Stimulated activated CD8-positive, alpha-beta memory T cell treated with anti-CD3 and anti-CD28 coated beads, Interleukin-2, amount 100 ng/mL, for 1 hour (primary cell): ENCODE measurements at places on chromosomes 4 and X.

DNA sequence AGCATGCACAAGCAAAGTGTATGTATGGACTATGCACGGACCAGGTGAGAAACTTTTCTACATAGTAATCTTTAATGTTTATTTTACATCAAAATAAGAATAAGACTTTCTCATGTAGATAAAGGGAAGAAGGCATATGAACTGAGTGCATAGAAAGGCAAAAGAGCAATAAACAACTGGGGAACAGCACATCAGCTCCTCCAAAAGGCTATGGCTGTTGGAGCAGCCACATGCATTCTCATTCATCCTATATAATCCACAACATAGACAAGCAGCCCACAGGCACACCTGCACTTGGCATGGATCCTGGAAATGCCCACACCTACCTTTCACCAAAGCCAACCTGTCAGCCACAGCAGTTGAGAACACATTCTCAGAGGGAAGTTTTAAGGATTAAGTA is 586.9 kb upstream of the INTU start:
- DNase-seq, result no peak

DNA sequence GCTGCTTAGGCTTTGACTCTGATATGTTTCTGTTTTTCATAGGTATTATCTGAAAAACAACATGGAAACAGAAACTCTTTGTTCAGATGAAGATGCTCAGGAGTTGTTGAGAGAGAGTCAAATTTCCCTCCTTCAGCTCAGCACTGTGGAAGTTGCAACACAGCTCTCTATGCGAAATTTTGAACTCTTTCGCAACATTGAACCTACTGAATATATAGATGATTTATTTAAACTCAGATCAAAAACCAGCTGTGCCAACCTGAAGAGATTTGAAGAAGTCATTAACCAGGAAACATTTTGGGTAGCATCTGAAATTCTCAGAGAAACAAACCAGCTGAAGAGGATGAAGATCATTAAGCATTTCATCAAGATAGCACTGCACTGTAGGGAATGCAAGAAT is 238.6 kb downstream of the RAPGEF2 start:
- DNase-seq, result no peak

- DNase-seq, result no peak
Measured at GRCh38 chr4:138298431-138298830, 56.3 kb upstream of the SLC7A11 start.

GRCh38 chrX:81286608-81287007 is 84.7 kb downstream of the SH3BGRL start:
- no peak for DNase-seq

DNA sequence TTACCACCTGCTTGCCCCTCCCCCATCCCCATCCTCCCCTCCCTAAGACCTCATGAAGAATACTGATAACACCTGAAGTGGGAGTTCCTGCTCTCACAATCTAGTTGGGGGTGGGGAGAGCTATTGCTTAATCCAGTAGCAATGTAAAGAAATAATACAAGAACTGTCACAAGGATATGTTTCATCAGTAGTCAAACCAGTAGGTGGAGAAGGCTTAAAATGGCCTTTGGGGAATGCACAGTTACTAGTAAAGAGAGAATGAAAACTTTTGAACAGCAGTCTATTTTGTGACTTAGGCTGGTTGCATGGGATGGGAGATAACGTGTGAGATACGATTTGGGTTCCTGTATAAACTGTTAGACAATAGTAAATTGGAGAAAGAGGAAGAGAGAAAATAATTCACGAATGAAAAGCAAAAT is 6.0 kb downstream of the GALNT7 start:
- no peak for DNase-seq

DNA sequence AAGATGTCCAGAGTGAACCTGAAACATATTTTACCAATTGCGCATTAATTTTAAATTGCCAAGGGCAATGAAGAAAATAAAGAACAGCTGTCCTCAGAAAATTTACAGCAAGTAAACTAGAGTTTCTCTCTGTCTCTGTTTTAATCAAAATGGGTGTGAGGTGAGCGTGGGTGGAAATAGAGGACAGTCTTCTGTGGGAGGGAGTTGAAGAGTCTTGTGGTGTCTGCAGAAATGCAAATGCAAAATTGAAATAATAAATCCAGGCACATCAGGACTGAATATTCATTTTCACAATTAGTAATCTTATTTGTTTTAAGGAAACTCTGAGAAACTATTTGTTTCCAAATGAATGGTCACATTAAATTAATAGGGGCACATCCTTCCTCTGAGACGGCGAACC is 192.0 kb downstream of the ARHGAP10 start:
- DNase-seq, result no peak

DNA sequence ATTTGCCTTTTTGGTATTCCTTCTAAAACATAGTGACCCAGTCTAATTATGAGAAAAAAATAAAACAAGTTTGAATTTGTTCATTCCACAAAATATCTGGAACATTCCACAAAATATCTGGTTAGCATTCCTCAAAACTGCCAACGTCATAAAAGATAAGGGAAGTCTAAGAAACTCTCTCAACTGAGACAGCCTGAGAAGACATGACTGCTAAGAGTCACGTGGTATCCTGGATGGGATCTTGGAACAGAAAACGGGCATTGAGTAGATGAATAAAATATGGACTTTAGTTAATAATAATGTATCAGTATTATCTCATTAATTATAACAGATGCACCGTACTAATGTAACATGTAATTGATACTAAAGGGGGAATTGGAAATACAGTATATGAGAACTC is 280.9 kb downstream of the ARAP2 start:
- no peak for DNase-seq

- no peak for DNase-seq
Measured at GRCh38 chrX:132594129-132594528, 105.3 kb upstream of the MBNL3 start.

- DNase-seq, result no peak
Measured at GRCh38 chr4:38674258-38675144, 10.5 kb downstream of the KLF3 start.

DNA sequence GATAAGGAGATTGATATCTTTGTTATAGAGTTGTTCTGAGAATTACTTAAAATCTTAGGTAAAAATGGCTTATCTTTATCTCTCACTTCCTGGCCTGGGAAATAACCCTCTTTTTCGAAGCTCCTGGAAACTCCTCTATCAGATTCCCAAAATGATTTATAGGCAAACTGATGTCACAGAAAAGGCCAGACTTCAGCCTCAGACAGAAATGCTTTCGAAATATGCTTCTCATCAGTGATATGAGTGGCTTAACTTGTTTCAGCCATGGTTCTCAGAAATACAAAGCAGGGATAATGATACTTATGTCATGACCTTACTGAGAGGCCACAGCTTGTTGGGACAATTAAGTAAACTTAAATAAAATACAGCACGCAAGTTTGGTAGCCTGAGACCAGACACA is 85.3 kb upstream of the HS3ST1 start:
- DNase-seq, result no peak

DNA sequence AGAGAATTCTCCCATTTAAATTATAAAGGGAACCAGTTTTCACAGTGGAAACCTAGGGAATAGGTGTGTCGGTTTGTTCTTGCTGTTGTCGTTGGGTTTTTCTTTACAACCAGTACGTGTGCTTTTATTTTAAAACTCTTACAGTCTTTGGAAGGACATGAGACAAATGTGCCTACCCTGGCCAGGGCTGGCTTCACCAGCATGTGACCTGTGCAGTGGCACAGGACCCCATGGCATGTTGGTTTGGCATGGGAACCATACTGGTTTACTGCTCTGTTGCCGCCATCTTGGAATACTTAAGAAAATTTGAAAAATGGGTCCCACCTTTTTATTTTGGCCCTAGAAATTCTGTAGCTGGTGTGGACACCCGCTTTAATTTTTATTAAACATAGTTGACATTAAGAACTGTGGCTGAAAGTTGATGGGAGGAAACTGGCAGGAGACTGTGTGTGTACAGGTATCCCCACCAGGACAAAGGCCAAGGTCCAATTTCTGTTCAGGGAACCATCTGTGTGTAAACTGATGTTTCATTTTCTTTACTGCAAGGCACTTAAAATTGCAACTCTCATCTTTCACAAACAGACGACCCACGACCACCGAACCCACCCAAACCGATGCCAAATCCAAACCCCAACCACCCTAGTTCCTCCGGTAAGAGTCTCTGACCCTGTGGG is 28.8 kb downstream of the CD99 start:
- no peak for DNase-seq

- no peak for DNase-seq
Measured at GRCh38 chr4:43456383-43456782, 563.9 kb downstream of the GRXCR1 start.

DNA sequence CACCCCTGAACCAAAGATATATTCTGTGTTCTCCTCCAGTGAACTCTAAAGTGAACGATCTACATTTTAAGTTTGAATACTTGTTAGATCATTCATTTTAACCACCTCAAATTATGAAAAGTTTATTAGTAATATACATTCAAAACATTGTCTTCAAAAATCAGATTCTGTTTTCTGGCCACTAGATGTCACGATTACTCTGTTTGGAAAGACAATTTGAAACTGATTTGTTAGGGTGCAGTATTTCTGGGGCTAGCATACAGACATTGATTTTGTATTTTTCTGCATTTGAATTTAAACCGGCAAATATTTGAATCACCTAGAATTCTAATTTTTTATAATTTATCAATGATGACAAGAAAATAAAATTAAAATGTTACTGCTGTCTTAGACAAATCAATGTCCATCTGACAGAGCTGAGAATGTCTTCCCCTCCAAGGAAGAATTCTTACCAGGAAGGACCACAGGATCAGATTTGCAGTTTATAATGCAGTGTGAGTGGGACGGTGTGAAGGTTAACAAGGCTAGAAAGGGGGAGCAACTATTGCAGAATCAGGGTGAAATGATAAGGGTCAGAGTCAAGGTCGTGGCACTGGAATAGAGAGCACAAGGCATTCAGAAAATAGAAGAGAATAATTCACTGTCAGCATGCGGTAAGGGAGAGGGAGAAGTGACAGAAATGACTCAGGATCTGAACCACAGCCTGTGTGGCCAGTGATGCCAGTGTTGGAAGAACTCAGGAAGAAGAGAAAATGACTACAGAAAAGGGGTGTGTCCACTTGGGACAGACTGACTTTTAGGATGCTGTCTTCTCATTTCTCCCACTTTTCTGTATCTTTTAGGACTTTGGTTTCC is 91.6 kb downstream of the ANXA10 start:
- no peak for DNase-seq

DNA sequence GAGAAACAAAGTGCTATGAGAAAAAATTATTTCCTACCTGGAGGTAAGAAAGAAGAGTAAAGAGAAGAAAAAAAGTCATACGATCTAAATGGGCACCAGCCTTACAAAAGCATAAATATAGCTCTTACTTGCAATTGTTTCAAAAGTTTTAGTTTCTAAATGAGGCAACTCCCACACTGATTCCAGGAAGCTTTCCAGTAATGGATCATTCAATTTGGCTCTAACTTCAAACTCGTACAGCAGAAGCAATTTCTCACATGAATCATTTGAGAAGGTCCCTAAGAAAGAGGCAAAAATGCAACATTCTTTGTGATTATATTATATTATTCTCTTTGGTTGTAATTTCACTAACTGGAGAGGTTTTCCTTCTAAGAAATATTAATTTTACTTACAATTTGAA is 109.9 kb downstream of the DLG3 start:
- DNase-seq, result no peak

DNA sequence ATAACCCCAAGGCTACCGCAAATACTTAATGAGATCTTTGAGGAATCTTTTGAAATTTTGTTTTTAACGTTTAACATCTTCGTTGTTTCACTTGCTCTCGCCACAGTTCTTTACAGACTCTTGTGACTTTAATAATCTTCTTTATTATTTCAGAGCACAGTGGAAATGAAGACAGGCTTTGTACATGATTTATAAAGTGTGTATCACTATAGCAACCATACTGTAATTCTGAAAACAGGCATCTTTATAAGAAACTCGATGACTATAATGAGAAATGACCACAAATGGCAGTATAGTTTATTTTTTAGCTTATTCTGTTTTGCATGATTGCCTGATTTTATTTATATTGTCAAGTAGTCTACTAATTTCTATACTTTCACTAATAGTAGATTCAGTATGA is 224.4 kb upstream of the GALNTL6 start:
- no peak for DNase-seq

- no peak for DNase-seq
Measured at GRCh38 chr4:175873707-175874106, 61.6 kb upstream of the GPM6A start.

GRCh38 chr4:147050356-147050765 is 104.7 kb upstream of the TTC29 start:
- DNase-seq, result no peak

DNA sequence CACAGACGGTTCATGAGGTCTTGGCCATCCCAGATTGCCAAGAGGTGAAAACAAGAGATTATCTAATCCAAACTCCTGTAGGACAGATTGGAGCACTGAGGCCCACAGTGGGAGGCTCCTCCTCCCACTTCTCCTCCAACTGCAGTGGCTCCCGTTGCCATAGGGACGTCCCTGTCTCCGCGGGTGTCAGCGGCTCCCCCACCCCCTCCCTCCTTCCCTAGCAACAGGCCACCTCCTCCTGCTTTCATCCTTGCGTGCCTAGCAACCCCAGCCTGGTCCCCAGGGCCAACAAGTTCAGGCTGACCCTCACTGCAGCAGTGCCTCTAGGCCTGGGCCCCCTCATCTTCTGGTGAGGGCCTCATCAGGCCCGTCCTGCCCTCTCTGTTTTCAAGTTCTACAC is 6.8 kb upstream of the IQSEC2 start:
- DNase-seq, result no peak

GRCh38 chr4:2441393-2442174 is 22.8 kb downstream of the CFAP99 start:
- DNase-seq, result peak; percentile 24

GRCh38 chrX:16946361-16946964 is at the start of gene REPS2:
TSS of gene REPS2 (plus strand) at chrX:16946658. CDS start at chrX:16946862, 204 bp downstream.
- DNase-seq, result peak; percentile 38

GRCh38 chrX:17425551-17425950 is 50.6 kb downstream of the NHS start:
- no peak for DNase-seq

DNA sequence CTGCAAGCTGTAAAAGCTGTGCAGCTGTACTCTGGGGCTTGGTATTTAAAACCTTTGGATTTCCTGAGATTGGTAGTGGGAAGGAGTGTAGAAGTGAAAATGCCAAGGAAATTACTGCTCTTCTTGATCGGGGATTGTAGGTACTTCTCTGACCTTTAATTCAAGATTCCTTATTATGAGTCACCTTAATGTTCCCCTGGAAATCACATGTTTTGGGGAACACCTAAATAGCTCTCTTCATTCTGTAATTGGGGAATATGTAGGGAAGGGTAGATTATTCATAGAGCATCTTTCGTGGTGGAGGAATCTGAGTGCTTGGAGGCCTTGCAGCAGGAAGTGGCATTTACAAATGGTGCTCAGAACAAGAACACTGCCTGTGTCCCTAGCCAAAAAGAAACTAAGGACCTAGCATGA is 137.8 kb downstream of the UCHL1 start:
- no peak for DNase-seq

GRCh38 chrX:106899841-106900240 is 3.3 kb downstream of the RIPPLY1 start:
- DNase-seq, result no peak

- DNase-seq, result no peak
Measured at GRCh38 chrX:101287402-101287801, 3.7 kb downstream of the TAF7L start.
